ENCODE measurements at places on chromosomes 5 and 9. TPM values are rescaled to one million over a fixed set of nuclear protein-coding genes. Genes with fewer than 3 reads are reported as not detected.
A peak's percentile ranks its signal among the peaks of the same experiment; 100 is the strongest.

Gene IGFBPL1
- 5.5 TPM for total RNA-seq

Gene NR6A1
- total RNA-seq, result 1.4 TPM

DNA sequence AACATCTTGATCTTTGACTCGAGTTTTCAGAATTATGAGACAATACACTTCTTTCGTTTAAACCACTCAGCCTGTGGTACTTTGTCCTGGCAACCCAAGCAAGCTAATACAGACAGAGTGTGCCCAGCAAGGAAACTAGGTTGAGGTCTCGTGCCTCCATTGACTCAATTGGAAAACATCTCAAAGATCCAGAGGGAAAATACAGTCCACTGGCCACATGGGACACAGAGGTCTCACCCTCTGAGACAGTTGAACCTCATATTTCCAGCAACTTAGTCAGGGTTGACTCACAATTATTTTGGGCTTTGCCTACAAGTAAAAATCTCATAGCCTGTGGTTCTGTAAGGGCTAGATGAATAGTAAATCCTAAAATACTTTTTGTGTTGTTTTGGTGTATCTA, 631.5 kb downstream of the MTRR start:
- DNase-seq, result peak; percentile 10

Gene RFX3
- total RNA-seq, result 3.1 TPM

DNA sequence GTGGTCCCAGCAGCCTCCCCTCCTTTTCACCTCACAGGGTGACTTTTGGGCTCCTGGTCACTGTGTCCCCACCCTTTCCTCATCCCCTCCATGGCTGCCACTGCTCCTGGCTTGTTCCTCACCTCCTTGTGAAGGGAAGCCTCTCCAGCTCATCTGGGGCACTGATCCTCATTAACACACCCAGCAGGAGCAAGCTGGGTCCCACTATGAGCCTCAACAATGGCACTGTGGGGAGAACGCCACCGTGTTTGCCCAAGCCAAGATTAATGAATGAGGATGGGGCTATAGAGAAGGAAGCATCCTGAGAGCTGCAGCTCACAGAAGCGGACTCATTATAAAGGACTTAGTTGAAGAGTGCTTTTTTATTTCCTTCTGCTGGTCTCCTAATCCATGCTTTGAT, 118.4 kb downstream of the MARCHF11 start:
- no peak for DNase-seq

GRCh38 chr9:69975681-69976080, 68.0 kb upstream of the MAMDC2 start:
- DNase-seq, result peak; percentile 68

GRCh38 chr9:110605565-110605964, 26.0 kb upstream of the SVEP1 start:
- DNase-seq, result no peak

- DNase-seq, result no peak
Measured at GRCh38 chr9:38278931-38279679, 113.4 kb upstream of the ALDH1B1 start.

DNA sequence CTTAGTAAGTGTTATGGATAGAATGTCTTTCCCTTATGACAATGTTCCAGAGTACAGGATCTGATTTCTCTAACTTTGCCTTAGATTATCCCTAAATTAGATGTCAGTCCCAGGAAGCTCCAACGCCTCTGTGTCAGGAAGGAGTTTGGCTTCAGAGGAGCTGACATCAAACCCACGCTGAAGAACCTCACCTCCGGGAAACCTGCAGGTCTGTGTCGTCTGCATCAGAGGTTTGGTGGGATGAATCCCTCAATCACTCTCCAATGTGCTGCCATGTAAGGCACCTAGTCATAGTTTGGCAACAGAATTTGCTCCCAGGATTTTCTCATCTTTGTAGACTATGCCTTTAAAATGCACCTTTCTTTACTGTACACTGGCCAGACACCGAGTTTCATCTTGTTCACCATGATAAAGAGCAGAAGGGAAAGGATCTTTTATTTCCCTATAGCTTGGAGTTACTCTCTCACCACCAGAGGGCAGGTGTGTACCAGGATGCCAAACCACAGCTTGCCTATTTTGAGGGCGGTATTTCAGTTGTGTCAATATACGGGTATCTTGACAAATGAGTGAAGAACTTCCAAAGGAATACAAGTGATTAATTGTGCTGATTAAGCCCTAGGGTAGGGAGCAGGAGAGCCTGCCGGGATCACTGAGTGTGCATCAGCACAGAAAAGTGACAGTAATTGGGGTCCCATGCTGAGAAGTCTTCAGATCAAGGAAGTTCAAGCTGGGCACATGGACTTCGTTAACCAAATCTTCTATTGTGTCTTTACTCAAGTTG, 23.4 kb downstream of the MINAR2 start:
- peak; percentile 51 for DNase-seq

Gene TBC1D13
- total RNA-seq, result 58.7 TPM

- DNase-seq, result no peak
Measured at GRCh38 chr9:131891598-131891997, 151.7 kb upstream of the RAPGEF1 start.

DNA sequence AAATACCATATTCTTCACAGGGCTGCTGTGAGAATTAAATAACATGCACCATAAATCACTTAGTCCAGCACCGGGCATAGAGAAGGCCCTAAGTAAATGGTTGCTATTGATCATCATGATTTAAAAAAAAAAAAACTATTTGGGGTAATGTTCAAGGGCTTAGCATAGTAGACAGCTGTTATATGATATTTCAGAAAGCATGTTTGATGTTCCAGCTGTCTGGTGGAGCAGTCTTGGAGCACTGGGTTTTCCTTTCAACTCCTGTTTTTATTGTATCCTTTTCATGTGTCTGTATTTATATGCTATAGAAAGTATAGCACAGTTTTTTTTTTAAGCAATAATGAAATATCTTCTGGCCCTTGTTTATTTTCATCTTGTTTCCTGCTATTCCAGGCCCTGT, 28.0 kb upstream of the TOMM5 start:
- no peak for DNase-seq
